ENCODE measurements at places on chromosomes 6 and 20.

DNA sequence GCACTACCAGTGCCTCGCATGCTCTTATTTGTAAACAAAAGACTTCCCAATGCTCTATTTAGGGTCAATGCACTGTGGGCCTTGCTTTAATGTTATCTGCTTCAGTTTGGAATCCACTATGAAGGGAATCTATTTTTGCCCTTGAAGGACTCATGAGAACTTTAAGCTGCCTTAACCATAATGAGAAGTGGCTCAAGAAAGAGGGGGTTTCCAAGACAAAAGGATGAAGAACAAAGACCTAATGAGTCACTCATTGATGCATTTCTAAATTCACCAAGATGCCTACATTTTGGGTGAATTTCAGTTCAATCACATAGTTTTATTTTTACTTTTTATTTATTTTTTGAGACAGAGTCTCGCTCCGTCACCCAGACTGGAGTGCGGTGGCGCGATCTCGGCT, 228.2 kb downstream of the LY86 start:
- peak; percentile 66 for DNase-seq

- no peak for DNase-seq
Measured at GRCh38 chr20:63130658-63131577, 85.0 kb downstream of the YTHDF1 start.

- peak; percentile 41 for DNase-seq
Measured at GRCh38 chr6:81812401-81812800, 59.9 kb upstream of the TENT5A start.

GRCh38 chr6:77373955-77374354, 89.3 kb downstream of the HTR1B start:
- no peak for DNase-seq

DNA sequence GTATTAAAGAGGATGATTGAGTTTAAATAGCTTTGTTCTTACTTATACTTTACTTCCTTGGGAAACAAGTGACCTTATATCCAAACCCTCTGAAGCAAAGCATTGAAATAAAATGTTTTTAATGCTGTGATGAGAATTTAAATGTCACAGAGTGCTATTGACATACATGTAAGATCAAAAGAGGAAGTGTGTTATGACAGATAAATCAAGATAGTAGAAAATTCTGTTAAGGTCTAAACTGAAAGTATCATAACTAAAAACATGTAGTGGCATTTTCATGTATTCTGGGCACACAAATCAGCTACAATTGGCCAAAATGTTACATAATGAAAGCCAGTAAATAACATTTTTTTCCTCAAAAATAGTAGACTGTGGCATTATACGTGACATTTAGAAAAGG, 318.0 kb downstream of the GRIK2 start:
- peak; percentile 11 for DNase-seq

- DNase-seq = peak; percentile 54
Measured at GRCh38 chr6:135522965-135523692, 25.6 kb upstream of the AHI1 start.

DNA sequence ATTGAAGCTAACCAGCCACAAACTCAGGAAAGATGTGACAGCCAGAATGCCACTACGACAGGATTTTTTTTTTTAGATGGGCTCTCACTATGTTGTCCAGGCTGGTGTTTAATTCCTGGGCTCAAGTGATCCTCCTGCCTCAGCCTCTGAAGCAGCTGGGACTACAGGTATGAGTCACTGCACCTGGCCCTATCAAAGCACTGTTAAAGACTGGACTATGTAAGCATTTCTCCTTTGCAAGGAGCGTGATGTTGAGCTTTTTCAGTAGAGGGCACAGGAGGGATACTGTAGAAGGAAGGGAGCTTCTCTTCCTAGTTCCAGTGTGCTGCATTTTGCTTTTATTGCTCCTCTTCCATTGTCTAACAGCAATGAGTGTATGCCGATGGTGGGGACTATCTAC, 35.8 kb downstream of the ZBTB9 start:
- DNase-seq = no peak

DNA sequence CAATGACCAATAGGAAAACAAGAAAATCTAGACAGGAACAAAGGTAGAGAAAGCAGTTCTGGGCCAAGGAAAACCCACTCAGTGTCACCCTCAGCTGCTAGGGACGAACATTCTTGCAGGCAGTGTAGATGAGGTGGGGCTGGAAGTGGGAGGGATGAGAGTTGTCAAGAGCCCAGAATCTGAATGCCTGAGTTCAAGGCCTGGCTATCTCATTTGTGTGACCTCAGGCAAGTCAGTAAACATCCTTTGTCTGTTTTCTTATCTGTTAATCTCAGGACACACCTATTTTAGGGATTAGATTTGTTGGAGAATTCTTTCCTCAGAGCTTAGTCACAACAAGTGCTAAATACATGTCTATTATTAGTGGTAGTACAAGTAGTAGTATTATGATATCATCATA, 50.9 kb upstream of the KIF16B start:
- no peak for DNase-seq

- no peak for DNase-seq
Measured at GRCh38 chr6:42555477-42556457, 8.1 kb upstream of the UBR2 start.

DNA sequence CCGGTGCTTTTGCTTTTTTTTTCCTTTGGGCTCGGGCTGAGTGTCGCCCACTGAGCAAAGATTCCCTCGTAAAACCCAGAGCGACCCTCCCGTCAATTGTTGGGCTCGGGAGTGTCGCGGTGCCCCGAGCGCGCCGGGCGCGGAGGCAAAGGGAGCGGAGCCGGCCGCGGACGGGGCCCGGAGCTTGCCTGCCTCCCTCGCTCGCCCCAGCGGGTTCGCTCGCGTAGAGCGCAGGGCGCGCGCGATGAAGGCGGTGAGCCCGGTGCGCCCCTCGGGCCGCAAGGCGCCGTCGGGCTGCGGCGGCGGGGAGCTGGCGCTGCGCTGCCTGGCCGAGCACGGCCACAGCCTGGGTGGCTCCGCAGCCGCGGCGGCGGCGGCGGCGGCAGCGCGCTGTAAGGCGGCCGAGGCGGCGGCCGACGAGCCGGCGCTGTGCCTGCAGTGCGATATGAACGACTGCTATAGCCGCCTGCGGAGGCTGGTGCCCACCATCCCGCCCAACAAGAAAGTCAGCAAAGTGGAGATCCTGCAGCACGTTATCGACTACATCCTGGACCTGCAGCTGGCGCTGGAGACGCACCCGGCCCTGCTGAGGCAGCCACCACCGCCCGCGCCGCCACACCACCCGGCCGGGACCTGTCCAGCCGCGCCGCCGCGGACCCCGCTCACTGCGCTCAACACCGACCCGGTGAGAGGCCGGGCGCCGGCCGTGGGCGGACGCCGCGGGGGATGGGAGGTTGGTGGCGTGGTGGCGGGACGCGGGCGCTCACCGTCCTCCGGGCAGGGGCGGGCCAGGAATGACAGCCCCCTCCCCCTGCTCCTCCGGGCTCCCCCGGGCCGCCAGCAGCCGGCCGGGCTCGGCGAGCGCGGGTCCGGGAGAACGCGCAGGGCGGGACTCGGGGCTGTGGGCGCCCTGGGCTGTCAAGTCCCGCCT, 606 bp downstream of the ID4 start:
- no peak for DNase-seq

DNA sequence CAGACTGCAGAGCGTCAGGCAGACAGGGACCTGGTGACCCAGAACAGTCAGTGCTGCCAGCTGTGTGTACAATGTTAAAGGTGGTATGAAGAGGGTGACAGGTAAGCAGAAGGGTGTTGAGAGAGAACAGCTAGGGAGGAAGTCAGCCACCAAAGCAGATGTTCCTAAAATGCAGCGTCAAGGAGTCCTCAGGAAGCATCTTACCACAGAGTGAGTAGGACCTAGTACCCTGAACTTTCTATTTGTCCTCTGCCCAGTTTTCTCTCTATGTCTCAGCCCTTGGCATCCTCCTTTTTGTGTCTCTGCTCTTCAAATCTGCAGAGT, 14.2 kb downstream of the STMND1 start:
- DNase-seq = no peak

DNA sequence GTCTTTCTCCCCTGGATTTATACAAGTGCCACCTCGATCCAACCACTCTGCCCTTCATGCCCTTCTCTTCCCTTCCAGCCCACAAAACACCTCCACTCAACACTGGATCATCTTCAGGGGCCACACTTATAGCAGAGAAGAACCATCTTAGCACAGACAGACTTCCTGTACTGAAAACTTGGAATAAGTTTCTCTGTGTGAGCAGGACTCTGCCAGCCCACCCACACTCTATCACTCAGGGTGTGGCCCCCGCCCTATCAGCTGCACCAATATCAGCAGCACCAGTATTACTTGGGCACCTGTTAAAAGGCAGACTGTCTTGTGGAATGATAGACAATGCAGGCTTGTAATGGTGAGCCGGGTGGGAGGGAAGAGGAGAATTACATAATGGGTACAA, 86.7 kb downstream of the SCML4 start:
- DNase-seq = no peak

DNA sequence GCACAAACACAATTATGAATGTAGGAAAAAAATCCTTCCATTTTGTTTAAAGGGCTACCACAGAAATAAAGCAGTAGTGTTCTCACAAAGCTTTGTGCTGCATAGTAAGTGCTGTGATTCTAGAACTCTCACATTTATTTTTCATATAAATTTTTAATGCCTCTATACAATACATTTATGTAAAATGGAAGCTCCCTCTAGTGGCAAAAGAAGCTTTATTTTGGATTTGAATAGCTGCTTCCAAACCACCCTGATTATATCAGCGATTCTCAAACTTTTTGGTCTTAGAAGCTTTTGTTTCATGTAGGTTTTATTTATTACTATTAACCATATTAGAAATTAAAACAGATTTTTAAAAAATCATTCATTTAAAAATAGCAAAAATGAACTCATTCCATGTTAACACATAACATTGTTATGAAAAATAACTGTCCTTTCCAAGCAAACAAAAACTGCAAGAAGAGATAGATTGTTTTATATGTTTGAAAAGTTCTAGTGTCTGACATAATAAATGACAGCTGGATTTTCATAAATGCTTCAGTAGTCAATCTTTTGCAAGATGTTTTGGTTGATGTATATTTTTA, 38.4 kb downstream of the HS3ST5 start:
- no peak for DNase-seq

DNA sequence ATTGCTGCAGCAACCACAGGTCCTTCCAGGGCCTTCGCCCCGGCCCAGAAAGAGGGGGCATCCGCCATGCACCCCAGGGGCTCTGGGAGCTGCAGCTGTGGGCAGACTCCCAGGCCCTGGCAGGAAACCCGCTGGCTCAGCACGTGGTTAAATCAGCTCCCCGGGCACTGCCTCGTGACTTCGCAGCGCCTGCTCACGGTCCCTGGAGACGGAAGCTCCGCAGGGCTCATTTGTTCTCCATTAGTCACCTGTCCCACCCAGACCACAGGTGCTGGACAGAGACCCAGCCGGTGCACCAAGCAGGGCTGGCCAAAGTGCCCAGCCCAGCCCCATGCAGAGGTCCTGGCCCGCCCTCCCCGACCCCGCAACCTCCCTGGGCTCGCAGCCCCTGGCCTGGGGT, 14.7 kb downstream of the KCNQ2 start:
- no peak for DNase-seq

GRCh38 chr20:43096931-43097260, 92.8 kb downstream of the PTPRT start:
- no peak for DNase-seq

DNA sequence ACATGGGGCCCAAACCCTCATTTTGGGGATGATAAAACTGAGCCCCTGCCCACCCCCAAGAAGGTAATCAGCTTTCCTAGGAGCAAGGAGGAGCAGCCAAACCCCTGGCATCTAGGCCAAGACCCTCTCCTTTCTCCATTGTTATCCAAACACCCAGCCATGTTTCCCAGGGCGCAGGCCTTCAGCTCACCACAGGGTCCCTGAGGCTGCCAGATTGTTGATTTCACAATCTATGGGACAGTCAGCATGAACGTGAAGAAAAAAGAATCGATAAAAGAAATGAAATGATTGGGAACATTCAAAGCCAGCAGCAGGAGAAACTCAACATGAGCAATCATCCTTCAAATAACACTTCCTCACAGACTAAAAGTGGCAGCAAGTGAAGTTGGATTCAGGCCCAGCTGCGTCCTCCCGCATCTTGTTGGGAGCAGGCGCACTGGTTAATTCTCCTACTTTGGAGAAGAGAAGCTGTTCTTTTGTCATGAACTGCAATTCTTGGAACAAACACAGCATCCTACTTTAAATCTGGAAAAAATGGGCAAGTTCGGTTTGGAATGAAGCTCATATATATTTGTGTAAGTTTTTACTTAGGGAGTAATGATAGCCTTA, 241.8 kb upstream of the PRDM1 start:
- DNase-seq = no peak

GRCh38 chr20:17681726-17682102, 328 bp downstream of the RRBP1 start:
- DNase-seq = no peak

GRCh38 chr6:105038259-105038658, 81.4 kb downstream of the LIN28B start:
- DNase-seq = no peak

DNA sequence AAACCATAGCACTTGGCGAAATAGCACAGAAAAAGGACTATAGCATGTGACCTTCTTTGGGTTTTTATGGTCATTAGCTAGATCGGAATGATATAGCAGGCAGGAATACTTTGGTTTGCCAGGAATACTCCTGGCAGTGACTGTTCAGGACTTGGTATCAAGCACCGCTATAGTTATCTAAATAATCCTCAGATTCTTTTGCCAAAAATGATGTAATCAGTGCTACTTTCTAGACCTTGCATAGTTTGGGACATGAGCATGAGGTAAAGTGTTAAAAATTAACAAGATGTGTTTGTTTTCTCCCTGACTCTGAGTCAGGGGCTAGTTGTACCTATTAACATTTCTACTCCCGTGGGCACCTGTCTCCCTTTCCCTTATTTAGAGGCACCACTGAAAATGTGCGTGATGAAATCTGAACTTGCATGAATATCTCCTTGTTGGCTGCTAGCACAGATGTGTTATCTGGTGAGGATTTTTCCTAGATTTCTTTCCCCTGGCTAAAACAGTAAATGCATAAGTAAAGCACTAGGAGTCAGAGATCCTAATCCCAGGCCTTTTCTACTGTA, 511.0 kb downstream of the CDKAL1 start:
- no peak for DNase-seq

DNA sequence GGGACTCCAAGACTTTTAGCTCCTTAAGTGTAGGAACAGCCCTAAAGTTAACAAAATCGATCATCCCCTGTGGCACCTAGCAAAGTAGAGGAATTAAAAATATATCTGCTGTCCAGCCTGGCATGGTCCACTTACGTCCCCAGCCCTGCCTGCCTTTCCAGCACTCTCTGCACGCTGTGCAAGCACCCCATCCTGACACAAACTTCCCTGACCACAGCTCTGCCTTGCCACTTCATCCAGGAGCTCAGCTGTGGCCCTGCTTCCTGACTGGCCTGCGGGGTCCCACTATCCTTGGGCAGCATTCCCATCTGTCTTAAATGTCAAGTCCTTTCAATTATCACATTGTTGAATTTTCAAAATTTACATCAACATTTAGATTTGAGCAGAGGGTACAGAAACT, 39.0 kb downstream of the BLOC1S5 start:
- DNase-seq = no peak

GRCh38 chr6:114796576-114796975, 453.8 kb upstream of the HS3ST5 start:
- no peak for DNase-seq

DNA sequence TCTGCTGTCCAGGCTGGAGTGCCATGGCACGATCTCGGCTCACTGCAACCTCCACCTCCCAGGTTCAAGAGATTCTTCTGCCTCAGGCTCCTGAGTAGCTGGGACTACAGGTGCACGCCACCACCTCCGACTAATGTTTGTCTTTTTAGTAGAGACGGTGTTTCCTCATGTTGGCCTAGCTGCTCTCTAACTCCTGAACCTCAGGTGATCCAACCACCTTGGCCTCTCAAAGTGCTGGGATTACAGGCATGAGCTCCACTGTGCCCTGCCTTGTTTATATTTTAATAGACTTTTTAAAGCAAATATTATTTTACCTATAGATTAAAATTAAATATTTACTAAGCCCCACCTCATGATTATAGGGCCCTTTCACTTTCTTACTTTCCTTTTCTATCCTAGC, 483.2 kb upstream of the EPHA7 start:
- DNase-seq = no peak

Measured in inflammatory macrophage treated with lipopolysaccharide for 1 hour (primary cell).